ENCODE measurements at places on chromosomes 1 and 21.

GRCh38 chr1:234863551-234863971 lies 253.6 kb upstream of the IRF2BP2 start:
- no peak for DNase-seq

- no peak for DNase-seq
Observed at GRCh38 chr1:62367005-62367557, 47.8 kb upstream of the KANK4 start.

GRCh38 chr1:25089772-25090171 lies 142.5 kb downstream of the SYF2 start:
- no peak for DNase-seq

- DNase-seq, result no peak
Observed at GRCh38 chr1:72938408-72938807, 656.1 kb upstream of the NEGR1 start.

- no peak for DNase-seq
Observed at GRCh38 chr1:245956225-245956624, 550.9 kb downstream of the SMYD3 start.

- no peak for DNase-seq
Observed at GRCh38 chr1:1098681-1099421, 17.0 kb downstream of the C1orf159 start.

DNA sequence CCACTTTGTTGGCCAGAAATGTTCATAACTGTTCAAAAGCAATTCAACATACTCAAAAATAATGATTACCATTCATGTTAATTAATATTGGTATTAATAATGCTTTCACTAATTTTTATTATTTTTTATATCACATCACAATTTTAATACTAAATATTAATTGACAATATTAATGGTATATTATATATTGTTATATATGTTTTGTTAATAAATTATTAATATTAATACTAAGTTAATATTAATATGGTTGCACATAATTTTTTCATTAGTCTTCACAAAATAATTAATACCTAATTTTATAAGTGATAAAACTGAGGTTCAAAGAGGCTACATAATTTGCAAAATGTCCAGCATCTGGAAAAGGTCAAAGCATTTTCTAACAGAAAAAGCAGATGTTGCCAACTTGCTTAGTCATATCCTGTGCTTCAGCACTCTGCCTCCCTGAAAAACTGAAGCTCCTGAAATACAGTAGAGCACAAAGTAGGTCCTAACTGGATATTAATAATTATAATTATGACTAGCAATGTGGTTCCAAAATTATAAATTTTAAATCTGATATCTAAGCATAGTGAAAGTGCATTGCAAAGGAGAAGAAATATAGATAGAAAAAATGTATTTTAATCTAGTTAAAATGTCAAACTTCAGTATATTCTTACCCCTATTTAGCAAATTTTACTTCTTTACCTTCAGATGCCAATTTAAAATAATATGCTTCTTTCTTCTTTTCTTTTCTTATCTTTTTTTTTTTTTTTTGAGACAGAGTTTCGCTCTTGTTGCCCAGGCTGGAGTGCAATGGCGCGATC lies 123.2 kb upstream of the TNFSF4 start:
- DNase-seq, result no peak

GRCh38 chr1:226425004-226425378 lies 17.1 kb upstream of the PARP1 start:
- no peak for DNase-seq
